ENCODE measurements at places on chromosomes 11 and 22.

GRCh38 chr11:126683766-126684728 is 316.5 kb downstream of the KIRREL3 start:
- DNase-seq = no peak

- no peak for DNase-seq
These were observed 11.4 kb upstream of the CD44 start for GRCh38 chr11:35127619-35128018.

- DNase-seq = no peak
These were observed 141.6 kb downstream of the BUD13 start for GRCh38 chr11:116631201-116631600.

- DNase-seq = no peak
These were observed 33.9 kb downstream of the ANO1 start for GRCh38 chr11:70112017-70112434.

GRCh38 chr22:19766511-19767426 is 6.2 kb downstream of the TBX1 start:
- DNase-seq = peak; percentile 36

DNA sequence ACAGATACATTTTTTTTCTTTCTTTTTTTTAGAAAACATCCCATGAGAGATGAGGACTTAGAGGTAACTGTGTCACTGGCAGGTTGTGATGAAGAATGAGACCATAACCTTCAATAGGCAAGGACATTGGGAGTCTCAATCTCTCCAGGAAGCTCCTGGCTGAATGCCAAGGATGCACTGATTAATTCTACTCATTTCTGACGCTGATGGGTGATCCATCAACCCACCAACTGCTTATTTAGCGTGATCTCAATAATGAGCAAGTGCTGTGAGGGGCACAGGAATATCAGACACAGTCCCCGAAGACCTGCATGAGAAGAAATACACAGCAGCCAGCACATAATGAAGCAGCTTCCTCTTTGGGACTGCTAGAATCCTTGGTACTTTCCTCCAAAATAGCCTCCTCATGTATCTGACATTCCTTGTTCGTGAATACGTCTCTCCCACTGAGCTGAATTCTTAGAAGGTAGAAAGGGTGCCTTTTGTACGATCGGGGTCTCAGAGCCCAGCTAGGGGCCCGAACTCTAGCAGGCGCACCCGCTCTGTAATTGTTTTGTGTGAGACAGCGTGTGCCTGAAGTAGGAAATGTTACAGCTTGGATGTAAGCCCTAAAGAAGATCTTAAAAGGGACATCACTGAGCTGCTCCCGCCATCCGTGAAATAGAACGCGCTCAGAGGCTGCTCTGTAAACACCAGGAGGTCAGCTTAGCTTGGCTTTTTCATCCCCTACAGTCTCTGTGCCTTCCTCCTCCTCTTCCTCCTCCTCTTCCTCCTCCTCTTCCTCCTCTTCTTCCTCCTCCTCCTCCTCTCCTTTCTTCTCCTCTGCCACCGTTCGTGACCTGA is 7.2 kb downstream of the CLMP start:
- DNase-seq = no peak

GRCh38 chr11:64522843-64523380 is 68.1 kb upstream of the SLC22A12 start:
- no peak for DNase-seq

- no peak for DNase-seq
These were observed 15.6 kb downstream of the TOM1 start for GRCh38 chr22:35315141-35315854.

DNA sequence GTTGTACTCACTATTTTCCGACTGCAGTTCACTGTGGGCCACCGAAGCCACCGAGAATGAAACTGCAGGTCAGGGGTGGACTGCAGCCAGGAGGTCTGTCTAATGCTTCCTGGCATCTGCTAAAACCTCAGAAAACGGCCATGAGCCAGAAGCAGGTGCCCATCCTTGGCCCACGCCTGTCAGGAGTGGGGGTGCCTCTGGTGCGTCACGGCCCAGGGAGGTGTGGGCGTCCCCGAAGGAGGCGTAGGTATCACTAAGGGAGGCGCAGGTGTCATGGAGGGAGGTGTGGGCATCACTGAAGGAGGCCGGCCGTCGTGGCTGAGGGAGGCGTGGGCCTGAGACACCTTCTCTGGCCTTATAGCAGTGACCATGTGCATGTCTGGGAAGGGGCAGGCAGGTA is 456.2 kb downstream of the TBC1D22A start:
- no peak for DNase-seq

DNA sequence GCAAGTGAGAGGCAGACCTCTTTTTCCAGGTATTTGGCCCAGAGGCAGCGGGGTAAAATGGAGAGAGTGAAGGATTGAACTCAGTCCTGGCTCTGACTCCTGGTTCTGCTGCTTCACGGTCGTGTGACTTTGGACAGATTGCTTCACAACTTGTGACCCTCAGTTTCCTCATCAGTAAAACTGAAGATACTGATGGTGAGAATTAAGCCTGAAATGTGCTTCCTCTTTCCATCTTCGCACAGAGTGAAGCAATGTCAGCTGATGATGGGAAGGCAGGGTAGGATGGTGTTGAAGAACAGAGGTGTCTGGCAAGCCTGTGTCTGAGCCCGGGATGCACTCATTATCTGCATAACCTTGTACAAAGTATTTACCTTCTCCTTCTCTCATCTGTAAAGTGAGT is 59.0 kb downstream of the UBASH3B start:
- DNase-seq = peak; percentile 45

DNA sequence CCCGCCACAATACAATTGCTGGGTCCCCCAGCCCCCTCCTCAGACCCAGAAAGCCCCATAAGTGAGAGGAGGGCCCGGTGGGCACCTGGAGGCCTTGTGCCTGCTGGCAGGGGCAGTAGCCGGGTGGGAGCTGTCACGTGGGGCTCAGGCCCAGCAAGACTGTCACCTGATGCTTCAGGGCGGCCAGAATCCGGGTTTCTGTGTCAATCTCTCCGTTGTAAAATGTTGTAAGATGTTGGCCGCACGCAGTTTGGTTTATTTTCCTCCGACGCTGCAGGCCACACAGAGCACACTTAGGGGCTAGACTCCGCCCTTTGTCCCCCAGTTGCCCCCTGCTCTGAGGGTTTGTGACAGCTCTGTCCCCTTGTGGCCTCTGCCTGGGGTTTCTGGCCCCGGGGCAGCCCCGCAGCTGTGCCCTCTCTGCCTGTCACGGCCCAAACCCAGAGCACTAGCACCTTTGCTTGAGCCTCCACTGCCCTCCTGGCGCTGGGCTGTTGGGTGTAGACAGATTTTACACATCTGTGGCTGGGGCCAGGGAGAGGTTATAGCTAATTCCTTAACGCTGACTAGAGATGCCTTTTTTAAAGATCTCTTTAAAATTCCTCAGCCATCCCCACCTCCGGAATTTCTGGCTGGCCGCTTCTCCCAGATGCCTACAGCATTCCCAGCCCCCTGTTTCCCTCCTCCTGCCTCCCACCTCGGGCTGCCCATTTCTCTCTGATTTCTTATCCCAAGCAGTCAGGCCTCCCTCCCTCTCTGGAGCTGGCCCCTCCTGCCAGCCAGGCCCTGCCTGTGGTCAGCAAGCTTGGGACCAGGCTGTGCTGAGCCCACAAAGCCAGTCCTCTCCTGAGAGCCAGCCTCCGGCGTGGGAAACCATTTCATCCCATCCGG is 3.2 kb upstream of the PRR5 start:
- DNase-seq = no peak

DNA sequence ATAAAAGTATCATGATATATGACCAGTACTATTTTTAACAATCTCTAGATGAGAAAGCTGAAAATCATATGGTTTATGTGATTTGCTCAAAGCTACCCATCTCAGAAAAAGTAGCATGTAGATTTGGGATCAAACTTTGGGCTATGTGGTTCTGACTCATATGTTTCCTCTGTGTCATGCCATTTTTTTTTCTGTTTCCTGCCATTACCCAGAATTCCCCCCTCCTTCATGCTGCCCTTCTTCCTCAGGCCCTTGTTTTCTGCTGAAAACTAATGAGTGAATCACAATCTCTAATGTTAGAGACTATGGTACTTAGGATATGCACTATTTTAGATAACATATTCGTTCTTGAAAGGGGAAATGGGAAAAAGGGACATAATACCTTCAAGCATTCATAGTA is 80.7 kb downstream of the JRKL start:
- DNase-seq = no peak

- DNase-seq = no peak
These were observed 260.6 kb downstream of the CNTN5 start for GRCh38 chr11:99281331-99281730.

GRCh38 chr11:9263840-9264315 is 1.3 kb downstream of the DENND5A start:
- no peak for DNase-seq

GRCh38 chr11:128667873-128668272 is 26.0 kb upstream of the FLI1 start:
- no peak for DNase-seq

DNA sequence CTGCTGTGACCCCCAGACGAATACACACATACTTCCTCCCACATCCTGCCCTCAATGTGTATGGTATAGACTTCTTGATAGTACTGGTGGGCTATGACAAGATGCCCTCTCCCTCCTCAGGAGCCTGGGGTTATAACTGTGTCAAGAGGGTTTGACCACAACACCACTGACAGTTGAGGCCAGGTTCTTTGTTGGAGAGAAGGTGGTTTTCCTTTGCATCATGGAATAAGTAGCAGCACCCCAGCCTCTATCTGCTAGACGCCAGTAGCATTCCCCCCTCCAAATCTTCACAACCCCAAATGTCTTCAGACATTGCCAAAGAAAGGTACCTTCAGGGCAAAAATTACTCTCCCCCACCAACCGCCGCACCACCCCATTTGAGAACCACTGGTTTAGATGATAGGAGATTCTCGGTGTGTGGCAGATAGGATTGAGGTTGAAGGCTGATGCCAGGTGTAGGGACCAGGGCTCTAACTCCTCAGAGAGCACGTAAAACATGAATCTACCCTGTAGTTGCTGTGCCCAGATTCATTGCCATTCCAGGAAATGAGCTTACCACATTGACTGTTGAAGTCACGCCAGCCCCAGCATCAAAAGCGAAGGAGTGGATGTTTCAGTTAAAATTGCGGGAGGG is 5.5 kb upstream of the MYO18B start:
- DNase-seq = peak; percentile 39

GRCh38 chr11:87173185-87174039 is 135.7 kb downstream of the TMEM135 start:
- no peak for DNase-seq

DNA sequence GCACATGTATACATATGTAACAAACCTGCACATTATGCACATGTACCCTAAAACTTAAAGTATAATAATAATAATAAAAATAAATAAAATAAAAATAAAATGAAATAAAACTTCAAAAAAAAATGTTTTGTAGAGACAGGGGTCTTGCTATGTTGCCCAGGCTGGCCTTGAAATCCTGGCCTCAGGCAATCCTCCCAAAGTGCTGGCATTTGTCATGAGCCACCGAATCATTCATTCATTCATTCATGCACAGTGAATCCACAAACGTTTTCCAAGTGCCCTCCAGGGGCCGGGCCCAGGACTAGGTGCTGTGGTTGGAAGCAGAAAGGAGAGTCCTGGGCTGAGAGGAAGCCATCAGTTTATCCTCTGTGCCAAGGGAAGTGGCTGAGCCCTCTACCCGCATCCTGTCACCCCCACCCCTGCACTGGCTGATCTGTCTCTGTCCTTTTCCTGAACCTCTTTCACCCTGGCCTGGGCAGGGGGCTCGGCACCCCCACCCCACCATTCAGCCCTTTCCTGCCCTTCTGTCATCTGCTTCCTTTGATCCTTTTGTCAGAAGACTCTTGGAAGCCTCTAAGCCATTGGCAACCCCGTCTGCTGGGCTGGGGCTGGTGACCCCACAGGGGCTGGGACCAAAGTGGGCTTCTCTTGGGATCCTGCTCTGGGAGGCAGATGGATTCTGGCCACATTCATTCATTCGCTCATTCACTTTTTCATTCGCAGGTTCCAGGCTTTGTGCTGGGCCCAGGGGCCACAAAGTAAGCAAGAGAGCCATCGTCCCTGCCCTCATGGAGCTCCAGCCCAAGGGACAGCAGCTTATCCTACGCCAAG is 84.3 kb downstream of the IGLL1 start:
- peak; percentile 18 for DNase-seq

DNA sequence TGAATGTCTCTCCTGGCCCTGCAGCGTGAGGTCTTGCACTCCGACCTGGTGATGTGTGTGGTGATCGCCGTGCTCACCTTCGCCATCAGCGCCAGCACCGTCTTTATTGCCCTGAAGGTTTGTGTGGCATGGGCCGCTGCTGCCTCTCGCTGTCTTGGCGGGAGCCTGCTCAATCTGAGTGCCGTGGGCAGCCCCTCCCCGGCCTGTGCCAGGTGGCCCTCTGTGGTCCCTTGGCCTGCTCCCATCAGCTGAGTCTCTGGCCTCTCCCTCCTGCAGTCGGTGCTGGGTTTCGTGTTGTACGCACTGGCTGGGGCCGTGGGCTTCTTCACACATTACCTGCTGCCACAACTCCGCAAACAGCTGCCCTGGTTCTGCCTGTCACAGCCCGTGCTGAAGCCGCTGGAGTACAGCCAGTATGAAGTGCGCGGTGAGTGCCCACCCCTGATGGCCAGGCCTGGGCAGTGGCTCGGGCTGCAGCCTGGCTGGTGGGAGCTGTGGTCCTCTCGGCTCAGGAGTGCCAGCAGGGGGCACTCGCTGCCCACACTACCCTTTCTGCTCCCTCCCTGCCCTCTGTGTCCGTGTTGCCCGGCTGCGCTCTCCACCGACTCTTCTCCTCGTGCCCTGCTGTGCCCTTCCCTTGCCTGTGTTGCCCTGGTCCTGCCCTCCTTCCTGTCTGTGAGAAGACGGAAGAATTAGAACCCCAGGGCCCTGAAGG is 10.2 kb downstream of the PCNX3 start:
- DNase-seq = no peak

GRCh38 chr11:57885298-57886050 is 123.9 kb downstream of the CTNND1 start:
- DNase-seq = no peak

GRCh38 chr11:45607995-45608394 is 57.4 kb downstream of the CHST1 start:
- no peak for DNase-seq

DNA sequence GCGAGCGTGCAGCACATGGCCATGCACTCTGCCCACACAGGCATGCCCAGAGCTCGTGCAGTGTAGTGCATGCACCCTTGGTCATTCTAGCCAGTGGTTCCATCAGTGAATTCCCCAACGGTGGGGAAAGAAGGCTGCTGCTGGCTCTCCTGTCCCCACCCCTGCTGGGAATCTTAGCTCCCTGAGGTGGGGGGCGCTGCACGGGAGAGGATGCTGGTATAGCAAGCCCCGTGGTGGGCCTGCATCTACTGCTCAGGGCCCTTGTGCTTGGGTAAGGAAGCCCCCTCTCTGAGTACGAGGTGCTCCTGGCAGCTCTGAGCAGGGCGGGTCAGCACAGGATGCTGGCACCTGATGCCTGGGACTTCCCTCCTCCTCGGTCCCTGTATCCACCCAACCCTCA is 18.5 kb upstream of the BAIAP2L2 start:
- DNase-seq = no peak

GRCh38 chr11:98835335-98835734 is 185.4 kb upstream of the CNTN5 start:
- no peak for DNase-seq

- no peak for DNase-seq
These were observed 1110.4 kb downstream of the BRD1 start for GRCh38 chr22:48717076-48717810.

GRCh38 chr11:72081821-72082453 is 1.3 kb downstream of the LRRC51 start:
- DNase-seq = no peak

Data from KG1 (cell line).